Smooth muscle cell of trachea (primary cell): ENCODE measurements at places on chromosomes 12 and 14. TPM values are rescaled to one million over a fixed set of nuclear protein-coding genes. Genes with fewer than 3 reads are reported as not detected.

GPR135 gene
- 3.9 and 4.1 TPM in 2 replicates for total RNA-seq

RESF1 gene
- 15.4 and 26.6 TPM in 2 replicates for total RNA-seq

KRT72 gene
- total RNA-seq: not detected in 2 replicates

KLRB1 gene
- total RNA-seq: not detected in 2 replicates
